ENCODE measurements at places on chromosomes 3 and 15. TPM values are rescaled to one million over a fixed set of nuclear protein-coding genes. Genes with fewer than 3 reads are reported as not detected.
A peak's percentile ranks its signal among the peaks of the same experiment; 100 is the strongest.

The GABRR3 gene
- total RNA-seq: not detected

DNA sequence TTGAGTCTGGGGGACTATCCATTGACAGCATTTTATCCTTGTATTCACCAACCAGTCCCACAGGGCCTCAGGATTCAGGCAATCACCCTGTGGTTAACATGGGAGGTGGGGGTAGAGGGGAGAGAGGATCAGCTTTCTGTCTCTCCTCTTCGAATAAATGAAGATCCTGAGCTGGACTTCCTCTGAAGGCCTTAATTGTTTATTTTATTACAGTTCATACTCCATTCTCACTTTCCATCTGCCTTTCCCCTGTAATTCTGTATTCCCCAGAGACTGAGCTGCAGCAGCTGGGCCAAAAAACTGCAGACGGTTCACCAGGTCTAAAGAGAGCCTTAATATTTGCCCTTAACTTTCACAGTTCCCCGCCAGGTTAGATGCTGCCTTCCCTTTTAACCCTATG lies 11.9 kb downstream of the TAGLN3 start:
- no peak for DNase-seq

DNA sequence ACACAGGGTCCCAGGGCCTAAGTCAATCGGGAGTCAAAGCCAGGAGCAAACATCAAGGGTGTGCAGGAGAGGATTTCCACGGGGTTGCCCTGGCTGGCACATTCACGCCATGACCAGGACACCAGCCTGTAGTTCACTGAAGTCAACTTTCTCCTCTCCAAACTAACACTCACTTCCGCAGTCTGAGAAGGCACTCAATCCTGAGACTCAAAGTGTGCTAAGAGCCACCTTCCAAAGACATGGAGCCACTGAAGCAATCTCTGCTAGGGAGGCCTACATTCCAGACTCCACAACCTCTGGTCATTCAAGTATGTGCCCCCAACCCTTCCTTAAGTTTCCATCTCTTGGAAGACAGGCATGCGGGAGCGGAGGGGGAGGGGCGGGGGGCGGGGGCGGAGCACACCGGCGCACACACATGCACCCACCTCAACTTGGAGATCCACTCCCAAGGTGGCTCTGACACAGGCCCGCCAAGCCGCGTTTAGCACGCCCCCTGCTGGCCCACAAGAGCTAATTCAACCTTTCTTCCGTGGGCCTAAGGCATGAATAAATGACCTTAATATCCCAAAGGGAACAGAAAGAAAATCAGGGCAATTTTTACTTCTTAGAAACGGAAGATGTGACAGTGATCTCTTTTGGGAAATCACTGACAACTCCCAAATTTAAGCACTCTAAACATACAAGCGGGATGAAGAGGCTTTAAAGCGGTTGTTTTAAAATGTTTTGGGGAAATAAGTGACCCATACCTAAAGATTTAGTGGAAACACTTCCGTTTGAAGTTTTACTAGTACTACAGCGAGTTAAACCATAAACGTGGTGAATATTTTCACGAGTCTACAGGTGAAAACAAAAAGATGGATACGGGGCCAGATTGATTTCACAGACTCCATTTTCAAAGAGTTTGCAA lies 162.5 kb upstream of the CHRNA7 start:
- DNase-seq: peak; percentile 90

DNA sequence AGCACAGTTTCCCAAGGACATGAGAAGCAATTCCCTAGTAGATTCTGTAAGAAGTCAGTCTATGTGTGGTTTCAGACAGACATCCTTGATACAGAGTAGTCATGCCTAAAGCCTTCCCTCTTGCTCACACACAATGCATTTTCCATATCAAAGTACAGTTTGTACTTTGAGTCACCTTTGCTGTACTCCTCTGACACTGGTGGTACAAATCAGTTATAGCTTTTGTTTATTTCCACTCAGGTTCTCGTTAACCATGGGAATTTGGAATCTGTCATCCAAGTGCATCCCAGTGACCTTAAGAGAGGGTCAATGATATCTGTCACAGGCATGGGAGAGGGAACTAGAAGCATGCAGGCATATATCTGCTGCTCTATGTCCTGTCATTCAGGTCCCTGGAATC lies 3.6 kb upstream of the GNB4 start:
- no peak for DNase-seq

- DNase-seq: no peak
Observed at GRCh38 chr3:190260301-190260700, 61.9 kb downstream of the CLDN1 start.

GRCh38 chr3:80051602-80051962 lies 283.8 kb upstream of the ROBO1 start:
- DNase-seq: no peak

- no peak for DNase-seq
Observed at GRCh38 chr3:171123915-171124314, 97.4 kb upstream of the SLC2A2 start.

DNA sequence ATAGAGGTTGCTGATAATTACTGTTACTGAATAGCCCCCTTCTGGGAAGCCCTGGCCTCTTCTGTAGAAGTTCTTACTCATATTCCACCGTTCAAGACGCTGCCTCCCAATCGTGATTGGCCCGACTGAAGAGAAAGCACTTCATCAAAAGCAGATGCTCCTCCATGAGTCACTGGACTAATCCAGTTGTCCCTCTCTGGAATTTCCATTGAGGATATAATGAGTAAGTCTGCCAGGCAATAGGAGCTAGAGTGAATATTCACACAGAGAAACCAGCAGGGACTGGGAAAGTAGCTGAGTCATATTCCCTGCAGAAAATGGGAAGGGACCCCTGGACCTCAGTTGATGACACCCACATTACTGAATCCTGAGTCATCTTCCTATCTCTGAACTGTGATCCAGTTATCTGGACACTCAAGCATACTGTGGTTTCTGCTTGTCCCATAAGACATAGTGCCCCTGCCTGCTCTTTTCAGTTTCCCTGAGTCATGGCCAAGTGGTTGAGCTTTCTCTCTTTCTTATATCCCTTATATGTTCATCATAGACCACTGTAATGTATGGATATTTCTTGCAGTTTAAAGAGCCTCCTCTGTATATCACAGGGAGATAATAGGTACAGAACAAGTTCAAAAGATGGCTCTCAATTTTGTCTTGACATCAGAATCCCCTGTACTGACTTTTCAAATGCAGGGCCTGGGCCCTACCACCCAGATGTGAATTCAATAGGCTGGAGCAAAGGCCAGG lies 151.2 kb upstream of the CDIN1 start:
- no peak for DNase-seq

DNA sequence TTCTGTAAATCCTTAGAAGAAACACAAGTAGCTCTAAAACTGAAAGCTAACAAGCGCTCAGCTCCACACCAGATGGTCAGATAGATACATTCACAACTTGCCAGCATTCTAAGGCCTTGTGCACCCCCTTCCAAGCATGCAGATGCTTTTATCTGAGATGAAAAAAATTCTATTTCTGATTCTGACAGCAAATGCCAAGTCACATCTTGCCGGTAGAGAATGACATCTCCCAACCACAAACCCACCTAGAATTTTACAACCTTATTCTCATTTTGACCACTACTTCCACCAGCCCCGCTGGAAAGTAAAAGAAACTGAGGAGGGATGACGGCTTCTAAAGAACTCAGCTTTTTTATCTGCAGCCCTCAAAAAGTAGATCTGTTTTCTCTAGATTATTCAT lies 57.7 kb downstream of the SUMF1 start:
- DNase-seq: no peak

GRCh38 chr3:146125951-146126350 lies 35.0 kb downstream of the PLOD2 start:
- DNase-seq: no peak

DNA sequence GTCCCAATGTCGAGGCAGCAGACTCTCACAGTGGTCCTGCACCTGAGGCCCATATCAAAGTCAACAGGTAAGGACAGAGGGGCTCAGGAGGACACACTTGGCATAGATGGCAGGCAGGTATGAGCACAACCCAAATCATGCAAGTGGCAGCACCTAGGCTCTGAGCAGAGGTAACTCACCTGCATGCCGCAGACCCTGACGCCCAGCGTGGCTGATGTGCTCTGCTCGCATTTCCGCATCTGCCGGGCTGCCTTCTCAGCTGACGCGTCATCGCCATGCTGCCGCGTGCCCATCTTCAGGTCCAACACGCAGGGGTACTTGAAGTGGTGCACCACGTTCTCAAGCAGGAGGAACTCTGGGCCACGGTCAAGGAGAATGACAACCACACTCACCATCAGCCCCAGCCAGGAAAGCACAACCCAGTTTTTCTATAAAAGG lies 4.2 kb upstream of the GMPPB start:
- DNase-seq: no peak

DNA sequence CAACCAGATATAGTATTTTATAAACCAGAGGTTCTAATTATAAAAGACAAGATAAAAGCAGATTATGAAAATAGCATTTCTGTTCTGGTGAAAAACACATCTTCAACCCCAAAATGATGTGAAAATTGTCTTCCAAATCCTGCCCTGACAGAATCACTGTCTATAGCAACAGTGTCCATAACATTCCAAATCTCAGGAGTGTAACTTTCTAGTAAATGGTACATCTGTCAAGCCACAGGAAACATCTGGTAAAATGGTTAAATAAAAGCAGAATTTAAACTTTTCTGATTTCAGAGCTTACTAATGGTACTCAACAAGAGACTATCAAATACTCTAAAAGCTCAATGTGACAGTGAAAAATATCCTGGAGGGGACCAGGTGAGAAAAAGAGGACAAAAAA lies 60.5 kb downstream of the VGLL4 start:
- DNase-seq: no peak

GRCh38 chr3:38085311-38085942 lies 46.4 kb downstream of the DLEC1 start:
- no peak for DNase-seq

GRCh38 chr3:5186089-5186857 lies 1.2 kb upstream of the EDEM1 start:
- no peak for DNase-seq

The TUBGCP5 gene
- total RNA-seq: 15.3 TPM

The CATSPER2 gene
- total RNA-seq: 1.6 TPM

The SAMMSON gene
- total RNA-seq: not detected

DNA sequence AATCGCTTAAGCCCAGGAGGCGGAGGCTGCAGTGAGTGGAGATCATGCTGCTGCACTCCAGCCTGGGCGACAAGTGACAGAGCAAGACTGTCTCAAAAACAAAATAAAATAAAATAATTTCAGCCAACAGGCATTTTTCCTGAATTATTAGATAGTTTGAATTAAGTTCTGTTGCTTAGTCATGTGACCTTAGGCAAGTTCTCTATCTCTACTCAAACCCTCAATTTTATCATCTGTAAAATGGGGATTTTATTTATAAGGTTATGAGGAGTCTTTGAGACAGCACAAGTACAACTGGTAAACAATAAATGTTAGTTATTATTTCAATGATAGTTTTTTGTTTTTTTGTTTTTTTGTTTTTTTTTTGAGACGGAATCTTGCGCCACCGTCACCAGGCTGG lies 13.0 kb downstream of the SQOR start:
- no peak for DNase-seq

DNA sequence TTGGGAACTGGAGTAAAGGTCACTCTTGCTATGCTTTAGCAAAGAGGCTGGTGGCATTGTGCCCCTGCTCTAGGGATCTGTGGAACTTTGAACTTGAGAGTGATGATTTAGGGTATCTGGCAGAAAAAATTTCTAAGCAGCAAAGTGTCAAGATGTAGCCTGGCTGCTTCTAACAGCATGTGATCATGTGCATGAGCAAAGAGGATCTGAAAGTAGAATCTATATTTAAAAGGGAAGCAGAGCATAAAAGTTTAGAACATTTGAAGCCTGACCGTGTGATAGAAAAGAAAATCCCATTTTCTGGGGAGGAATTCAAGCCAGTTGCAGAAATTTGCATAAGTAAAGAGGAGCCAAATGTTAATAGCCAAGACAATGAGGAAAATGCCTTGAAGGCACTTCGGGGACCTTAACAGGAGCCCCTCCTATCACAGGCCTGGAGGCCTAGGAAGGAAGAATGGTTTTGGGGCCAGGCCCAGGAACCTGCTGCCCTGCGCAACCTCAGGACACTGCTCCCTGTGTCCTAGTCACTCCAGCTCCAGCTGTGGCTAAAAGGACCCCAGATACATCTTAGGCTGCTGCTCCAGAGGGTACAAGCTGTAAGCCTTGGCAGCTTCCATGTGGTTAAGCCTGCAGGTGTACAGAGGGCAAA lies 212.2 kb upstream of the LINGO1 start:
- no peak for DNase-seq

GRCh38 chr3:39809181-39809994 lies at the start of gene MYRIP:
TSS of gene MYRIP (plus strand) at chr3:39809609. CDS start at chr3:39900817, 91,208 bp downstream.
- peak; percentile 86 for DNase-seq

DNA sequence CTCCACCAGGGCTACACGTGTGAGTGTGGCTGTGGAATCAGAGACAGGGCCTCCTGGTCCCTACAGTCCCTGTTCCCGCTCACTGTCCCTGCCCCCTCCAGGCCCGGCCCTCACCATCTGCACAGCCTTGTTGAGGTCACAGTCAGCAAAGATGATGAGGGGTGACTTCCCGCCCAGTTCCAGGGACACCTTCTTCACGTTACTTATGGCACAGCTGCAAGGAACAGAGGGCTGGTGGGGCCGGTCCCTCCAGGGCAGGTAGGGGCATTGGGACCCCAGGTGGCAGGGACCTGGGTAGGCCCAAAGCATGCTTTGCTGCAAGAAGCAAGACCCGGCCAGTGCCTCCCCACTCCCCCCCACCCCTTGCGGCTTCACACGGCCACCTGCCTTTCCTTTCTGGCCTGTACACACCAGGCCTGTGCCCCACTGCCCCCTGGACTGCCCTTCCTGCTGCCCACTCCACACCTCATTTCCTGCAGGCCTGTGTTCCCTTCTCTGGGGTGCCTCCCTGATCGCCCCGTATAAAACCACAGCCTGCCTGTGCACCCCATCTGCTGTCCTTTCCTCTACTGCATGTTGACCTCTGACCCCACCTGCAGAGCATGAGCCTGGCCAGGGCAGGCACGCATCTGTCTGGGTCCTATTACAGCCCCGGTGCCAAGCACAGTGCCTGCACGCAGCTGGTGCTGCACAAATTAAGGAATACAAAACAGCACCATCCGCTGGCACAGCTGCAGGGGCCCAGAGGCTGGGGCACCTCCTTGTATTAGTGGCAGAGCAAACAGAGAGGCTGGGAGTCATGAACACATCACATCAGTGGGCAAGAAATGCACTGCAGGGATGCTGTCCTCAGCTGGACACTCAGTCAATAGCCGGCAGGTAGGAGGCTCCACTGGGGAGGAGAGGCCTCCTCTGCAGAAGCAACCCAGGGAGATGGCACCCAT lies 30.8 kb upstream of the SLC41A3 start:
- peak; percentile 20 for DNase-seq

GRCh38 chr3:156377718-156378117 lies 177.2 kb downstream of the SSR3 start:
- DNase-seq: no peak

DNA sequence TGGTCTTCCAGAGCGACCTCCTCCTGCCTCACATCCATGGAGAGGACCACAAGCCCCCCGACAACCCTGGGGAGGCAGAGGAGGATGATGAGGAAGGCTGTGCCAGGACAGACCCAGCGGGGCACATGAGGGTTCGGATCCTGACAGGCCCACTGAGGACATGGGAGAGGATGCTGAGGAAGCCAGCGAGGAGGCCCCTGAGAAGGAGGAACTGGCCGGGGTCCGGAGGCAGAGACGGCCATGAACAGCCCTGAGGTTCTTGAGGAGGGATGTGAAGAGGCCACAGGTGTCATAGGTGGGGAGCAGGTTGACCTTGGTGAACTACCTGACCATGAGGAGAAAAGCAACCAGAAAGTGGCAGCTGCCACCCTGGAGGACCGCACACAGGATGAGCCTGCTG lies 54.9 kb upstream of the WNT7A start:
- DNase-seq: peak; percentile 18

All from H9 (cell line).